Neural crest cell (in vitro differentiated cells): ENCODE measurements at places on chromosomes 13 and 19.

DNA sequence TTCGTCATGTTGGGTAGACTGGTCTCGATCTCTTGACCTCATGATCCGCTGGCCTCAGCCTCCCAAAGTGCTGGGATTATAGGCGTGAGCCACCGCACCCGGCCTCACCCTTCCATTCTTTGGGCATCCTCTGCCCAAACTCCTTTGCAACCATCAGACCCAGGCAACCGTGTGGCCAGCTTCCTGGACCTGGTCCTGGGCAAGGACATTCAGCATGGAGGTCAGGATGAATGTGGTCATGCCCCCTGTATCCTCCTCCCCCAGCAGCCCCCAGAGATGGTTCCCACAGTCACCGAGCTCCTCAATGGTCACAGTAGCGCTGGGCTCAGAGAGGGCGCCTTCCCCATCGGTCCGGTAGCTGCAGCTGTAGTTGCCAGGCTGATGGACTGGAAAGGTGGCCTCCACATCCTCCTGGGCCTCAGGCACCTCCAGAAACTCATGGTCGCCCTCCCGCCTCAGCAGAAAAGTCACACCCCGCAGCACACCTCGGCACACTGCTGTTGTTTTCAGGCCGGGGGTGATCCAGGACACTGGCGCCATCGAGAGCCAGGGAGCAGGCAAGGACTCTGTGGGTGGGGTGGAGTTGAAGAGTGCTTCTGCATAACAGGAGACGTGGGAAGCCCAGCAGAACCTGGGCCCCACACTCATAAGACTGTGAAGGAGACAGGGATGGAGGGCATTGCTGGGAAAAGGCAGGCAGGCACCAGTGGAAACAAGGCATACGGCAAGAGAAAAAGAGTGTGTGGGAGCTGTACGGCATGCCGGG, 1.1 kb downstream of the A1BG start:
- DNase-seq, result no peak

- DNase-seq, result no peak
These were observed 25.0 kb upstream of the TNFSF11 start for GRCh38 chr13:42548731-42549551.

GRCh38 chr13:70043685-70044084, 63.9 kb upstream of the ATXN8OS start:
- DNase-seq, result no peak

GRCh38 chr13:106047859-106048258, 487.6 kb downstream of the EFNB2 start:
- no peak for DNase-seq

- no peak for DNase-seq
These were observed 263.6 kb downstream of the OXGR1 start for GRCh38 chr13:96730676-96731075.

DNA sequence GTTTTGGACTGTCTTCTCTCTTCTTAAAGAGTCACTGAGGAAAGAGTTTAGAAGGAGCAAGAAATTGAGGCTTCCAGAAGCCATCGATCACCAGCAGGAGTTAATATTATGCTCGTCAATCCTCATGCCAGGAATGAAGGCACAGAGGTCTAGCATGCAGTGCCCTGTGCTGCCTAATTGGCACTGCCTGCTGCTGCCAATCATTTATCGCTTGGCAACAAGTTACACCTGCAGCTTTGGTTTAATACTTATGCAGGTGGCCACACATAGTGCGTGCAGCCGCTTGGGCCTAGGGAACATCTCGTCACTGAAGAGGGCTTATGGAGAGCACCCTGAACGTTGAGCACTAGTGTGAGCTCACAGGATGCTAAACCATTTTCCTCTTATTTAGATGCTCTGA, 2.7 kb upstream of the SOX1 start:
- DNase-seq, result no peak

DNA sequence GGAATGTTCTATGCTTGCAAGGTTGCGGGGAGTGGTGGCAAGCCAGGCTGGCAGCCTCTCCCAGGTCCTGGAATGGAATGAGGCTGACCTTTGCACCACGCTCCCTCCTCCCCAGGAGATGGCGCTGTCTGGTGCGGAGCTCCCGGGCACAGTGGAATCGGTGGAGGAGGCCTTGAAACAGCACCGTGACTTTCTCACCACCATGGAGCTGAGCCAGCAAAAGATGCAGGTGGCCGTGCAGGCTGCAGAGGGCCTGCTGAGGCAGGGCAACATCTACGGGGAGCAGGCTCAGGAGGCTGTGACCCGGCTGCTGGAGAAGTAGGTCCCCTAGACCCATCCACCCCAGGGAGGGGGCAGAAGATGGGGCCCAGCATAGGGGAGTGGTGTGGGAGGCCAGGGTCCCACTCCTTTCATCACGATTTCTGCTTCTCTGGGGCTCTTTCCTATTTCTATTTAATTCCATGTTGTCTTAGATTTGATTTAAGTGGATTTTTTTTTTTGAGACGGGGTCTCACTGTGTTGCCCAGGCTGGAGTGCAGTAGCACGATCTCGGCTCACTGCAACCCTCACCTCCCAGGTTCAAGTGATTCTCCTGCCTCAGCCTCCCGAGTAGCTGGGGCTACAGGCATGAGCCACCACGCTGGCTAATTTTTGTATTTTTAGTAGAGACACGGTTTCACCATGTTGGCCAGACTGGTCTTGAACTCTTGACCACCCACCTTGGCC, 53.2 kb upstream of the SHKBP1 start:
- peak; percentile 65 for DNase-seq

DNA sequence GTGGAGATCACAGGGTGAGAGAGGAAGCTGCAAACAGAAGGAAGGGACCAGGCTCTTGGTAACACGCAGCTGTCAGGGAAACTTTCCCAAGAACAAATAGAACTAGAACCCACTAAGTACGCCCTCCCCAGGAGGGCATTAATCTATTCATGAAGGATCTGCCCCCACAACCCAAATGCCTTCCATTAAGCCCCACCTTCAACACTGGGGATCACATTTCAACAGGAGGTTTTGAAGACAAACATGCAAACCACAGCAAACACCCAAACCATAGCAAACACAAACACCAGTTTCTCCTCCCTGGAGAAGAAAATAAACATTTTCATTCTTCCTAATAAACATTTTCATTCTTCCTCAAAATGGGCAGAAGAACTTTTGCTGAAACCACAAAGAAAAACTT, 329.6 kb downstream of the EFNB2 start:
- DNase-seq, result no peak

GRCh38 chr13:101267656-101268055, 148.7 kb downstream of the NALCN start:
- DNase-seq, result no peak

DNA sequence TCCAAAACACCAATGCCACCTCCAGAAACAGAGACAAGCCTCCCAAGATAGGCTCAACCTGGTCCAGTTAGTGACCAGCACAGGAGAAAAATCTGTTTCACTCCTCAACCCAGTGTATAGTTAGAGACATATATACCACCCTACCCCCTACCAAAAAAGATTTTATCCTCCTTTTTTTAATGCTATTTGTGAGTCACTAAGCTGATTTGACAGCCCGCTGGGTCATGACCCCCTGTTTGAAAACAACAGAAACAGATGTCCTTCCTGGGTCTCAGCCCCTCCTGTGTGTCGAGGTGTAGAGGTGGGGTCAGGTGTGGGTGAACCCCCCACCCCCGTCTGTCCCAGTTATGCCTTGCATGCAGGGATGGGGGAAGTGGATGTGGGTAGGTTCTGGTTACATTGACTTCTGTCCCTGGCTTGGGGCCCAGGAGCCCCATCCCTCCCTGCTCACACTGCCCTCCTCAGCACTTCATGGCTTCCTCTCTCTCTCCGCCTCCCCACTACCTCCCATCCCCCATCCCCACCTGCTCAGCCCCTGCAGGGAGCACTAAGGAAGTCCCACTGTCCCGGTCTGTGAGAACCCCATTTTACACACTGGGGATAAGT, 14.0 kb upstream of the TOMM40 start:
- no peak for DNase-seq
